ENCODE measurements at places on chromosomes 6 and 20. TPM values are rescaled to one million over a fixed set of nuclear protein-coding genes. Genes with fewer than 3 reads are reported as not detected.

Gene TINAG
- total RNA-seq, result not detected

GRCh38 chr6:133835901-133836300 is 53.0 kb upstream of the TCF21 start:
- H3K27me3 ChIP-seq, result no peaks in the 10 kb centered on the region
- no peak for DNase-seq
- H3K4me1 ChIP-seq, result no peaks in the 10 kb centered on the region
- no peaks in the 10 kb centered on the region for H3K36me3 ChIP-seq
- H3K27ac ChIP-seq, result no peak overlapping the region

- no peak for DNase-seq
- no peaks in the 10 kb centered on the region for H3K36me3 ChIP-seq
- no peak overlapping the region for H3K4me3 ChIP-seq
- no peaks in the 10 kb centered on the region for H3K4me1 ChIP-seq
- H3K27ac ChIP-seq, result no peak overlapping the region
These were observed 207.0 kb upstream of the TCF21 start for GRCh38 chr6:133681891-133682290.

DNA sequence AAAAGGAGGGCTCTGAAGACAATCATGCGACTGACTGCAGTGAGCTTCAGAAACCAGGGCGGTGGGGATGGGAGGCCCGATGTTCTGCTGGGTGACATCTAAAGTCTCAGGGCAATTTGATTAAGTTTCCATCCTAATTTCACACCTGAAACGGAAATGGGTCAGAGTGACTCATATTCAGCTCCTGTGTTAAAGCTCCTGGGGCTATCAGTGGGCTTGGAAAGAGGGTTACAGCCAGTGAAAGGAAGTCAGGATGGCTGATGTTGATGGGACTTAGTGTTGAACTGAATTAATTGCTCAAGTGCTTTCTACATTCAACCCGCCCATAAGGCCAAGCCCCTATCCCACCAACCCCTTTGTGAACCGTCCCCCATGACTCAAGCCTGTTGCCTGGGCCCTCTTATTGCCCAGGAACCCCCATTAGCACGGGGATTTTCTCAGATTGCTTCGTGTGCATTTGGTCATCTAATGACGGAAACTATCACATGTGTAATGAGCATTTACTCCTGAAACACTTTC is 47.1 kb upstream of the TBC1D7 start:
- no peak overlapping the region for H3K4me3 ChIP-seq
- H3K4me1 ChIP-seq, result peaks cover 42% of the 10 kb centered on the region
- no peak overlapping the region for H3K27ac ChIP-seq
- no peaks in the 10 kb centered on the region for H3K36me3 ChIP-seq

- H3K27me3 ChIP-seq, result no peaks in the 10 kb centered on the region
- H3K4me1 ChIP-seq, result no peaks in the 10 kb centered on the region
These were observed 66.8 kb upstream of the THEMIS start for GRCh38 chr6:127967708-127968107.

DNA sequence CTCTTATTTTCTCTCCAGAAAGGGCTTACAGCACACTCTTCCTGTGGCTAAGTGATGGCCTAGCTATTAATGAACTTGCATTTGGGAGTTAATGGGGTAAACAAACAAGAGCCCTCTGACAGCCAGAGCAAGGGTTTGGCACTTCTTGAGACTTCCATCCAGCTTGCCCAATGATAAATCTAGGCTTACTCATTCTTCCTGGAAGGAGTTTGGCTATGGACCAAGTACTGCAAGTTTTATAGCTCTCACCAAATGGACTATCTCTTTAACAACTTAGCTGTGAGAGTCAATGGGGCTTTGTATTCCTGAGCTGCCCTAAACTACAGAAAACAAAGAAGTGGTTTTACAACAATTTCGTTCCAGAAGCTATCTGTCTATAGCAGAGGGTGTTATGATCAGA is 16.7 kb upstream of the PI3 start:
- DNase-seq, result no peak
- no peaks in the 10 kb centered on the region for H3K4me1 ChIP-seq
- no peak overlapping the region for H3K4me3 ChIP-seq
- no peaks in the 10 kb centered on the region for H3K36me3 ChIP-seq
- no peaks in the 10 kb centered on the region for H3K27me3 ChIP-seq

Gene PIGT
- 66.6 TPM for total RNA-seq

Gene HRH3
- total RNA-seq, result not detected

Gene GSTA3
- not detected for total RNA-seq

DNA sequence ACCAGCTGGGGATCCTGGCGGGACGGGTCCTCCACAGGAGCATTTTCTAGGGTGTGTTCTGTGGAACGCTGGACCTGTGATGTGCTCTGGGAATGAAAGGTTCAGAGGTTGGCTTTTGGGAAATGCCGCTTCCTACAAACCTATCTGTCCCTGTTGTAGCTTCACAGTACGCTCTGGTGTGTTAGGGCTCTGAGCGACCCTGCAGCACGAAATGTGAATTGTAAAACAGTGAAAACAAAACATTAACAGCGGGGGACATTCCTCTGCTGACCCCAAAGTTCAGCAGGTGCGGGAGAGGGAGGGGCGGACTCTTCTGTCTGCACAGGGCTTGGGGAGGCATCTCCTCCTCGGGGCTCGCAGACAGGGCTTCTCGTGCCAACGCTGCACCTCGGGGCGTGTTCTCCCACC is 155.9 kb downstream of the NRN1 start:
- H3K27me3 ChIP-seq, result no peaks in the 10 kb centered on the region
- no peak overlapping the region for H3K27ac ChIP-seq
- no peak for DNase-seq
- H3K4me3 ChIP-seq, result peak overlapping the region; percentile 34

DNA sequence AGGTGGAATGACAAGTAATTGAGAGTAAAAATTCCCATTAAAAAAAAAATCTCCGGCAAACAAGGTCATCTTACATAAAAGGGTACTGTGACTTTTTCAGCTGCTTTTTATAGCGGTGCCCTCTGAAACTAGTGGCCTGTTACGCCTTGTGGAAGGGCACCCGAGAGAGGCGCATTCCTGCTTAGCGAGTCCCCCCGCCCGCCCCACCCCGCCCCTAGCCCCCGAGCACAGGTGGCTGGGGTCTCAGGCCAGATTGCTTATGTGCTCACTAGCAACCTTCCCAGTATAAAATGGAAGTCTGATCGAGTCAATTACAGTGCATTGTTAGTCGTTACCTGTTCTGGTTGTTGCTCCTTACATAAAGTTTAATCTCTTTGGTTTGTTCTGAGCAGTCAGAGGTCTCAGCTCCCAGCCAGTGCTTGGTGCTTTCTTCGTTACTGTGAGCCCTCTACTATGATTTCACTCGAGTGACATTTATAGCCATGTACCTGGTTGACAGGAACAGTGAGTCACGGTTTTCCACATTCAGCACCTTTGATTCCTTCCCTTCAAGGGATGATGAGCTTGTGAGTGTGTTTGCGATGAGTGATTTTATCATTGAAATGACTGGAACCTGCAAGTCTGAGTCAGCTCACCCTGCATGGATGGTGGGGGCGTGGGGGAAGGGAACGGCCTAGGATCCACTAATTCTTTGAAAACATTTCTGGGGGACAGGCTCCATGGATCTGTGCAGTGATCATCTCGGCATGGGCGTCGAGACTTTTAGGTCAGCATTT is 47.6 kb downstream of the ZDHHC14 start:
- H3K36me3 ChIP-seq, result no peaks in the 10 kb centered on the region
- no peak overlapping the region for H3K27ac ChIP-seq
- H3K27me3 ChIP-seq, result no peaks in the 10 kb centered on the region

Gene KCNK17
- total RNA-seq, result not detected

Gene ADAM33
- 9.1 TPM for total RNA-seq

Gene SNPH
- total RNA-seq, result 3.1 TPM

GRCh38 chr6:144675231-144675861 is 390.2 kb downstream of the UTRN start:
- H3K27ac ChIP-seq, result peak overlapping the region; percentile 69
- peaks cover 15% of the 10 kb centered on the region for H3K4me1 ChIP-seq
- no peak for DNase-seq
- H3K4me3 ChIP-seq, result no peak overlapping the region
- H3K27me3 ChIP-seq, result no peaks in the 10 kb centered on the region
- H3K36me3 ChIP-seq, result no peaks in the 10 kb centered on the region

- H3K4me3 ChIP-seq, result no peak overlapping the region
- H3K36me3 ChIP-seq, result no peaks in the 10 kb centered on the region
- H3K27ac ChIP-seq, result no peak overlapping the region
- no peaks in the 10 kb centered on the region for H3K27me3 ChIP-seq
- DNase-seq, result no peak
These were observed 114.3 kb downstream of the GJA1 start for GRCh38 chr6:121549736-121550135.

Gene PTP4A1
- total RNA-seq, result 29.7 TPM

Gene LYRM2
- total RNA-seq, result 21.6 TPM

Gene SSTR4
- total RNA-seq, result not detected

- H3K36me3 ChIP-seq, result peaks cover 22% of the 10 kb centered on the region
- H3K4me1 ChIP-seq, result peaks cover 53% of the 10 kb centered on the region
- H3K4me3 ChIP-seq, result no peak overlapping the region
- DNase-seq, result no peak
- H3K27ac ChIP-seq, result peak overlapping the region; percentile 89
These were observed 18.7 kb downstream of the BTN3A1 start for GRCh38 chr6:26420688-26421171.

Gene PRSS35
- 0.27 TPM for total RNA-seq

Gene EDN3
- 6.2 TPM for total RNA-seq

DNA sequence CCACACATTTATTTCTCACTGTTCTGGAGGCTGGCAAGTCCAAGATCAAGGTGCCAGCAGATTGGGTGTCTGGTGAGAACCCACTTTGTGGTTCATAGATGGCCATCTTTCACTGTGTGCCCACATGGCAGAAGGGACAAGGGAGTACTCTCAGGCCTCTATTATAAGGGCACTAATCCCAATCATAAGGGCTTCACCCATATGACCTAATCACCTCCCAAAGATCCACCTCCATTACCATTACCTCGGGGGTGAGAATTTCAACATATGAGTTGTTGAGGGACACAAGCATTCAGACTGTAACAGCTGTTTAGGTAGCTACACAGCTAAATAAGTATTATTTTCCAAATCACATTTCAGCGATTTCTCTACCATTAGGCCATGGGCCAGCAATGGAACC is 2.5 kb upstream of the PRND start:
- no peak for DNase-seq
- peak overlapping the region; percentile 78 for H3K27ac ChIP-seq
- no peaks in the 10 kb centered on the region for H3K27me3 ChIP-seq

- H3K27ac ChIP-seq, result no peak overlapping the region
- H3K4me3 ChIP-seq, result no peak overlapping the region
These were observed 70.2 kb upstream of the SLC22A1 start for GRCh38 chr6:160051390-160051789.

GRCh38 chr6:107636486-107636885 is 146.6 kb downstream of the SOBP start:
- no peak for DNase-seq
- no peak overlapping the region for H3K27ac ChIP-seq
- H3K4me3 ChIP-seq, result no peak overlapping the region

Gene CST7
- total RNA-seq, result 298 TPM

Gene EEF1A1
- total RNA-seq, result 7,486 TPM

- no peaks in the 10 kb centered on the region for H3K27me3 ChIP-seq
- H3K4me1 ChIP-seq, result no peaks in the 10 kb centered on the region
- H3K4me3 ChIP-seq, result no peak overlapping the region
- no peaks in the 10 kb centered on the region for H3K36me3 ChIP-seq
These were observed 49.6 kb upstream of the CCDC28A start for GRCh38 chr6:138724015-138724414.

DNA sequence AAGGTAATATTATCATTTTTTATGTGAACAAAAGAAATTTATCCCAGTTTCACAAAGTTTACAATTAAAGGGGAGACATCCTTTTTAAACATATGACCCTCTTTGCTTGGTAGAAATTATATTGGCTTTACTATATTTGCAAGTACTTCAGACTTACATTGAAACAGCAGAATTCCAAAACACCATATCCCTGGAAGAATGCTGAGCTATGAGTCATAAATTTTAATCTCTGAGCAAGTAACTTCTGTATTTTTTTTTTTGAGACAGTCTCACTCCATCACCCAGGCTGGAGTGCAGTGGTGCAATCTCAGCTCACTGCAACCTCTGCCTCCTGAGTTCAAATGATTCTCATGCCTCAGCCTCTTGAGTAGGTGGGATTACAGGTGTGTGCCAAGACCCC is 240.4 kb downstream of the TBC1D32 start:
- no peaks in the 10 kb centered on the region for H3K27me3 ChIP-seq
- H3K27ac ChIP-seq, result no peak overlapping the region
- no peaks in the 10 kb centered on the region for H3K4me1 ChIP-seq
- no peaks in the 10 kb centered on the region for H3K36me3 ChIP-seq
- DNase-seq, result no peak

Gene TFAP2A
- 0.94 TPM for total RNA-seq

Gene BPIFB2
- not detected for total RNA-seq

- no peak overlapping the region for H3K4me3 ChIP-seq
- no peak for DNase-seq
- no peaks in the 10 kb centered on the region for H3K36me3 ChIP-seq
- no peaks in the 10 kb centered on the region for H3K4me1 ChIP-seq
- no peak overlapping the region for H3K27ac ChIP-seq
- no peaks in the 10 kb centered on the region for H3K27me3 ChIP-seq
These were observed 156.9 kb downstream of the MAFB start for GRCh38 chr20:40532103-40532502.

- no peaks in the 10 kb centered on the region for H3K27me3 ChIP-seq
- no peak overlapping the region for H3K4me3 ChIP-seq
- H3K4me1 ChIP-seq, result no peaks in the 10 kb centered on the region
- no peak overlapping the region for H3K27ac ChIP-seq
- no peak for DNase-seq
These were observed 51.0 kb upstream of the SENP6 start for GRCh38 chr6:75550544-75551167.

DNA sequence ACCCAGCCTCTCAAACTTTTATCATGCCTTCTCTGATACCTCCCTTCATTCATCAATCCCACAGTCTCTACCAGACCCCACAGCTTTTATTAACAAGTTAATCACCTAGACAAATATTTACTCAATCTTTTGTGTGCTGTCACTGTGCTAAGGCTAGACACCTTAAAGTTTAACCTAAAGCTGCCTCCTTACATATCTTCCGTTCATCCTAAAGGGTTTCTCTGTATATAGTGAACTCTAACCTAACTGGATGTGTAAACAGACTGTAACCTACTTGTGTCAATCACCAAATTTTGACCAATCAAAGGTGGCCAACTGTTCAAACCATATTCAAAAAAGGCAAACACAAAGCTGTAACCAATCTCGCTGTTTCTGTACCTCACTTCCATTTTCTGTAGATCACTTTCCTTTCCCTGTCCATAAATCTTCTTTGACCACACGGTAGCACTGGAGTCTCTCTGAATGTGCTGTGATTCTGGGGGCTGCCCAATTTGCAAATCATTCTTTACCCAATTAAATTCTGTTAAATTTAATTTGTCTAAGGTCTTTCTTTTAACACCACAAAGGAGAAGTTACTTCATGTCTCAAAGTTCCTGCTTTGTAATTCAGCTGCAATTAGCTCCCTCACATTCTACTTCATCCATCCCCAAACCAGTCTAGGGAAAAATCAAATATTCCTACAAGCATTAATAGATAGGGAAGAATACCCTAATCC is 72.5 kb downstream of the ARHGAP18 start:
- peak overlapping the region; percentile 16 for H3K27ac ChIP-seq
- no peaks in the 10 kb centered on the region for H3K27me3 ChIP-seq
- DNase-seq, result no peak
- H3K4me1 ChIP-seq, result peaks cover 11% of the 10 kb centered on the region
- H3K36me3 ChIP-seq, result no peaks in the 10 kb centered on the region
- H3K4me3 ChIP-seq, result no peak overlapping the region

- H3K36me3 ChIP-seq, result peaks cover 5% of the 10 kb centered on the region
- H3K27ac ChIP-seq, result no peak overlapping the region
- peaks cover 4% of the 10 kb centered on the region for H3K4me1 ChIP-seq
- no peak overlapping the region for H3K4me3 ChIP-seq
- no peaks in the 10 kb centered on the region for H3K27me3 ChIP-seq
These were observed 137.8 kb downstream of the MYB start for GRCh38 chr6:135318738-135319469.

Measured in spleen (tissue), 13 donors.